ENCODE measurements at places on chromosomes 16 and 17.

- no peak for DNase-seq
These were observed at the start of gene KCNG4 for GRCh38 chr16:84239909-84240308. Gene KCNG4, minus strand, starts transcription at chr16:84240012. Its CDS starts 2,527 bp downstream, at chr16:84237485.

DNA sequence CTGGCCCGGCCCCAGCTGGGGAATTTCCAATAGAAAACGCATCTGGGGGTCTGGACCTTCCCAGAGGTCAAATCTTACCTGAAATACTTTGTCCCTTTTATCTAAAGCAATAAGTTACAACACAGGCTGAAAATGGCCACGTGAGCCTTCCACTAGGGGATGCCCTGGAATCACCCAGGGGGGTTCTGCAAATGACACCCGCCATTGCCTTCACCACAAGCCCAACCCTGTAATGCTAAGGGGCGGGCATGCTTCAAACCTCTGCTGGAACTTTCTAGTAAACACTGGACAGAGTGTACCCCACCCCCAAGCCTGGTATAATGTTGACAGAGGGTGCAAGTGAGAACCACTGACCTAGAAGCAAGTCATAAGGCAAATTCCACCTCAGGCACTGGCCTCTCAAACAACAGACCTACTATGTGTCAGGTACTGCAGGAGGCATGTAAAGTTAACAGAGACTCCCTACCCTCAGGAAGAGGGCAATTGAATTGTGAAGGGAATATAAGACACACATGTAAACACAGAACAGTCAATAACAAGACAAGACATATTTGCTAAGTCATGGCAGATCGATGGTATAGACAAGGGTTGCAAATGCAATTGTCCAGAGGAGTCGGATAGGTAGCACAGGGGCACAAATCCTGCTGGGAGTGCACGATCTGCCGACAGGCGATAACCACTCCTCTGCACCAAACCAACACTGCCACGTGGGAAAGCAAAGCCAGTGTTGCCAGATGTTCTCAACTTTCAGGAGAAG lies 59.0 kb downstream of the ARHGAP17 start:
- no peak for DNase-seq

GRCh38 chr16:399340-400019 lies 2.2 kb upstream of the DECR2 start:
- DNase-seq: no peak

GRCh38 chr17:3890082-3890877 lies 2.6 kb downstream of the CAMKK1 start:
- DNase-seq: no peak

GRCh38 chr16:86772671-86773353 lies 194.5 kb downstream of the FOXL1 start:
- DNase-seq: no peak

- DNase-seq: no peak
These were observed 10.8 kb downstream of the NUPR1 start for GRCh38 chr16:28527985-28528384.

- DNase-seq: no peak
These were observed 469.3 kb downstream of the CDH13 start for GRCh38 chr16:83095941-83096692.

DNA sequence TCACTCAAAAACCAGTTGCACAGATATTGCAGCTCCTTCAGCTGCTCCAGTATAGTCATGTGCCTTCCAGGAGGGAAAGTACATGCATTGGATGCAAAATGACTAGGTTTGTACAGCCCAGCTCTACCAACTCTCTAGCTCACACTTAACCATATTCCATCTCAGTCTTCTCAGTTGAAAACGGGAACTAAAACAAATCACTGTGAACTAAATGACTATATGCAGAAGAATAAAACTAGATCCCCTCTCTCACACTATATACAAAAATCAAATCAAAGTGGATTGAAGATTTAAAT lies 24.9 kb downstream of the DCUN1D3 start:
- DNase-seq: no peak

- no peak for DNase-seq
These were observed 85.0 kb upstream of the ATF7IP2 start for GRCh38 chr16:10300905-10301304.

DNA sequence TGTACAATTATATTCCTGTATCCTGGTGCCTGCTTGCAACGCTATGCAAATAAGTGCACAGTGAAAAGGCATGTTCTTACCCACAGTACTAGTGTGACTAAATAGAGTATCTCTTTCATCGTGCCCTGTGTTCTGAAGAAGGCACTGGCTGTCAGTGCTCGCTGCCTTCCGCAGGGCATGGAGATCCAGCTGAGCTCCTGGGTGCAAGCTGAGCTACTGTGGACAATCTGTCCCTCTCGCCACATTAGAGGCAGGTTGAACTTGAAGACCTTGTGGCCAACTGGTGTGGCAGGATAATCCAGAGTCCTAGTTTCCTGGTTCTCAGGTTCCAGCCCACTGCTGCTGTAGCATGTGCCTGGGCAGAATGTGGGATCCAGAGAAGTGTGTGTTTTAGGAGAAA lies 1.9 kb upstream of the ST6GALNAC1 start:
- DNase-seq: no peak

GRCh38 chr17:8469964-8470363 lies 34.3 kb downstream of the NDEL1 start:
- no peak for DNase-seq

DNA sequence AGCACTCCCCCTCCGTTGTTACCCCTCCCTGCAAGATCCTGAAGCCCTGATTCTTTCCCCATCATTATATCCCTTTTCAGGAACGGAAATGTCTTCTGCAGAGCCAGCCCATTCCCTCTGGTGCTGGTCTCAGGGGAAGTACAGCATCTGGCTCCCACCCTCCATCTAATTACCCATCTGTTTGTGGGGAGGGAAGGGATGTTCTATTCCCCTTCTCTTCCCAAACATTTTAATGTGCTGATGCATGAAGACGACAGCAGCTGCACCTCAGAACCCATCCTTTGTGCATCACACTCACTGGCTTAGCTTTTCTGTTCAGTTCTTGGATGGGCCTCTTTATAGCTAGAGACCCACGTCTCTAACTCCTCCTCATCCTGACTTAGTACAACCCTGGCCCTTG lies 367.2 kb downstream of the CDH13 start:
- no peak for DNase-seq

- no peak for DNase-seq
These were observed 451.3 kb downstream of the PMP22 start for GRCh38 chr17:14813649-14814370.

DNA sequence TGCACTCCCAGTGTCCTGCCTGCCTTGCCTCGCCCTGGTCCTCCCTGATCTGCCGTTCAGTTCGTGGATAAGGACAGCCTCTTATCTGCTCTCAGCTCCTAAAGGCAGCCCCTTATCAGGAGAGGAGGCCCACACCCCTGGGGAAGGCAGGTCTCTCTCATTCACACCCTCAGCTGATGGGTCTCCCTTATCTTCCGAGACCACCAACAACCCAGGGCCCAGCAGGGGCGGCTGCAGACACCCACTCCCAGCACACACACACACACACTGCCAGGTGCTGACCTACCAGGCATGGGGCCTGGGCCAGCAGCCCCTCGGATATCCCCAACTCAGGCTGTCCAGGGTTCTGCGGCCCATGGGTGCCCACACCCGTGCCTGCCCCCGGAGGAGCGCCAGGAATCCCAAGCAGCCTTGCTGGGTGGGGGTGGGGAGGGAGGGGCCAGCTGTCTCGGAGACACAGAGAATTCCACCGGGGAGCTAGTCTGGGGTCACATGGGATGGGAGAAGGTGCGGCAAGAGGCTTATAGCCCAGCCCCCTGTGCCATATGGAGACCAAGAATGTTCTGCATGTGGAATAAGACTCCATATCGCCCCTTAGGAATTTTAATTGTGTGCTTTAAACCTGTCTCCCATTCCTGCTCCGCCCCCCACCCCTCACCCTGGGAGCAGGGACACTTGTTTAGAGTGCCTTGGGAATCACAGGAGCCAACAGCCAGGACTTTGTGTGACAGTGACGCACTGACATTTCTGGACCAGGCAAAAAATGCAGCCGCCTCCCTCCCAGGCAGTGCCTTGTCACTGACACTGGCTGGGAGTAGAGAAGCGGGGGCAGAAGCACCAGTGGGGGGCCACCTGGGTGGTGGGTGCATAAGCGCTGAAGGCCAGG lies 41.9 kb upstream of the EMP2 start:
- no peak for DNase-seq

- DNase-seq: no peak
These were observed 27.7 kb upstream of the ZNF469 start for GRCh38 chr16:88355093-88355388.

GRCh38 chr17:52154466-52154865 lies 4.0 kb downstream of the CA10 start:
- no peak for DNase-seq

Measured in stimulated activated CD8-positive, alpha-beta memory T cell treated with anti-CD3 and anti-CD28 coated beads, Interleukin-7, amount 100 ng/mL, for 1 hour (primary cell).